Sigmoid colon (tissue), 7 donors: ENCODE measurements at places on chromosomes 5 and 9. TPM values are rescaled to one million over a fixed set of nuclear protein-coding genes. Genes with fewer than 3 reads are reported as not detected.

The CHMP5 gene
- polyA plus RNA-seq: 307 TPM

The CTSL gene
- 96.6 TPM for polyA plus RNA-seq

The PHYHD1 gene
- polyA plus RNA-seq: 13.2 TPM

The CA9 gene
- polyA plus RNA-seq: not detected

The RGS7BP gene
- not detected for polyA plus RNA-seq

The SLC6A18 gene
- 0.07 TPM for polyA plus RNA-seq

The SUSD1 gene
- 1.8 TPM for polyA plus RNA-seq

The PCDHGC4 gene
- 0.47 TPM for polyA plus RNA-seq

The GCNT4 gene
- 0.69 TPM for polyA plus RNA-seq

The FAM153A gene
- polyA plus RNA-seq: 5.6 TPM

The SARDH gene
- polyA plus RNA-seq: 0.60 TPM

The GMCL2 gene
- not detected for polyA plus RNA-seq

The TSSK1B gene
- polyA plus RNA-seq: not detected

The CTSV gene
- polyA plus RNA-seq: 2.5 TPM

The C5orf58 gene
- not detected for polyA plus RNA-seq

The PRUNE2 gene
- 8.4 TPM for polyA plus RNA-seq

The TAF11L5 gene
- polyA plus RNA-seq: not detected

The PCDHA9 gene
- polyA plus RNA-seq: not detected

The CHSY3 gene
- 0.50 TPM for polyA plus RNA-seq

The SIL1 gene
- 17.3 TPM for polyA plus RNA-seq

The CCT5 gene
- polyA plus RNA-seq: 198 TPM

The TCF7 gene
- polyA plus RNA-seq: 3.7 TPM

The RORB gene
- not detected for polyA plus RNA-seq

The ELOVL7 gene
- polyA plus RNA-seq: 5.5 TPM

The ARL10 gene
- polyA plus RNA-seq: 0.23 TPM

The OTULINL gene
- 10.2 TPM for polyA plus RNA-seq

The ADAMTS6 gene
- polyA plus RNA-seq: 0.74 TPM

The DOCK2 gene
- polyA plus RNA-seq: 21.1 TPM

The COL23A1 gene
- polyA plus RNA-seq: 0.96 TPM

The ZNF367 gene
- polyA plus RNA-seq: 0.60 TPM

The MEF2C gene
- polyA plus RNA-seq: 9.0 TPM

The PWWP2A gene
- polyA plus RNA-seq: 9.7 TPM

The SLC34A3 gene
- not detected for polyA plus RNA-seq

The CSNK1A1 gene
- 107 TPM for polyA plus RNA-seq

The PKD2L2 gene
- polyA plus RNA-seq: 0.07 TPM

The FGD3 gene
- 1.8 TPM for polyA plus RNA-seq

The PCDHA12 gene
- not detected for polyA plus RNA-seq

The IL13 gene
- polyA plus RNA-seq: not detected

The ADGRV1 gene
- polyA plus RNA-seq: 0.60 TPM

The TLR4 gene
- 4.2 TPM for polyA plus RNA-seq

The LRRC19 gene
- 13.8 TPM for polyA plus RNA-seq

The AGXT2 gene
- polyA plus RNA-seq: not detected

The TRAF1 gene
- polyA plus RNA-seq: 10.0 TPM

The NSUN2 gene
- 54.4 TPM for polyA plus RNA-seq

The IL5 gene
- not detected for polyA plus RNA-seq

The SLCO6A1 gene
- polyA plus RNA-seq: not detected

The MRPL41 gene
- 132 TPM for polyA plus RNA-seq

The SLC6A3 gene
- polyA plus RNA-seq: 0.06 TPM

The DRD1 gene
- not detected for polyA plus RNA-seq

The SLC6A7 gene
- 0.46 TPM for polyA plus RNA-seq

The RNF130 gene
- 37.5 TPM for polyA plus RNA-seq
